ENCODE measurements at places on chromosomes 11 and 22. TPM values are rescaled to one million over a fixed set of nuclear protein-coding genes. Genes with fewer than 3 reads are reported as not detected.

Gene TRIM48
- not detected for total RNA-seq

Gene B3GAT3
- total RNA-seq: 46.8 TPM

Gene FOLR2
- total RNA-seq: 16.1 TPM

DNA sequence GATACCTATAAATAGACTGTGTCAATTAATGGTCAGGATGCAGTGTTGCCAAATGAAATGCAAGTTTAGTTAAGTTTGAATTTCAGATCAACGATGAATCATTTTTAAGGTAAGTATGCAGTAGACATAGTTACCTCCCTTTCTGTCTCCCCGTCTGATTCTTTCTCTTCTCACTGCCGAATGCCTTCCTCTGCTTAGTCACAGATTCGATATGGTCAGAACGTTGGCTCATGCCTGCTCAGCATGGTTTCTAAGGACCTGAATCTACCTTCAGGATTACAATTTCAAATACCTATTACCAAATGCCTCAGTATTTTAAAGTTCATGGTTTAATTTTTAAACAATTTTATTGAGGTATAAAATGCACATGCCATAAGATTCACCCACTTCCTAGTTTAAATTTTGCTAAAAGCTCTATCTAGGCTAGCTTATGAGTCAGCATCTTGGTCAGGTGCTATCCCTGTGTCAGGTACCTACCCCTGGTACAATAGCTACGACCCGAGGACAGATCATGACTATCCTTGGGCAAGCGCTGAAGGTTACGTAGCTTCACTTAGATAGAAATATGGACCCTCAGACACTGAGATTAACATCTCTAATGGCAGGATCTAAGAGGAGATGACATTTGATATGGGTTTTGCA is 78.2 kb upstream of the SPON1 start:
- no peak for DNase-seq

DNA sequence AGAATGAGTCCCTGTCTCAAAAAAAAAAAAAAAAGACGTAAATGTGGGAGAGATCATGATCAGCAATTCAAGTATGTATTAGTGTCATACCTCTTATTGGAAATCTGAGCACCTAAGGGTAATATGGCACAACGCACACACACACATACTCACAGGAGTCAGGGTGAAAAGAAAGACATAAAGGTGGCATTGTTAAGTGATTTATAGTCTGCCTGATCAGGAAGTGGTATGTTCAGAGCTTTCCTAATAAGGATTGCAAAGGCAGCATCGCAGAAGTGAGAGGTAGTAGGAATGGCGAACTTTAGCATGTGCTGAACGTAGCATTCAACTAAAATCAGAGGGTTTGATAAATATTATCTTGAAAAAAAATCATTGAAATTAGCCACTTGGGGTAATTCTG is 854.3 kb downstream of the METTL15 start:
- DNase-seq: no peak

Gene BAIAP2L2
- 137 TPM for total RNA-seq

Gene APOA5
- total RNA-seq: not detected

Gene MS4A6A
- 0.75 TPM for total RNA-seq

DNA sequence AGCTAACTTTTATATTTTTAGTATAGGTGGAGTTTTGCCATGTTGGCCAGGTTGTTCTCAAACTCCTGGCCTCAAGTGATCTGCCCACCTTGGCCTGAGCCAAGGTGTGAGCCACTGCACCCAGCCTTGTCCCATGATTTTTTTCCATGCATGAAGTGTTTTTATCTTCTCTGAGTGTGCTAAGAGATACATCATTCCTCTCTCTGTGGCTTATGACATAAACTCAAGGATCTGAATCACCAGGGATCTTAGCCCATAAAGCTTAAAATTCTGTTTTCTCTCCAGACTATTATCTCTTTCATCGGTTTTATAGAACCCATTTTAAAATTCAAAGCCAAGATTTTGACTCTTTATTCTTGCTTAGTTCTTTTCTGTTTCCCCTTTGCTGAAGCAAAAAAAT is 48.4 kb upstream of the C11orf58 start:
- no peak for DNase-seq

Gene HIKESHI
- total RNA-seq: 18.7 TPM

Gene MS4A6E
- not detected for total RNA-seq

DNA sequence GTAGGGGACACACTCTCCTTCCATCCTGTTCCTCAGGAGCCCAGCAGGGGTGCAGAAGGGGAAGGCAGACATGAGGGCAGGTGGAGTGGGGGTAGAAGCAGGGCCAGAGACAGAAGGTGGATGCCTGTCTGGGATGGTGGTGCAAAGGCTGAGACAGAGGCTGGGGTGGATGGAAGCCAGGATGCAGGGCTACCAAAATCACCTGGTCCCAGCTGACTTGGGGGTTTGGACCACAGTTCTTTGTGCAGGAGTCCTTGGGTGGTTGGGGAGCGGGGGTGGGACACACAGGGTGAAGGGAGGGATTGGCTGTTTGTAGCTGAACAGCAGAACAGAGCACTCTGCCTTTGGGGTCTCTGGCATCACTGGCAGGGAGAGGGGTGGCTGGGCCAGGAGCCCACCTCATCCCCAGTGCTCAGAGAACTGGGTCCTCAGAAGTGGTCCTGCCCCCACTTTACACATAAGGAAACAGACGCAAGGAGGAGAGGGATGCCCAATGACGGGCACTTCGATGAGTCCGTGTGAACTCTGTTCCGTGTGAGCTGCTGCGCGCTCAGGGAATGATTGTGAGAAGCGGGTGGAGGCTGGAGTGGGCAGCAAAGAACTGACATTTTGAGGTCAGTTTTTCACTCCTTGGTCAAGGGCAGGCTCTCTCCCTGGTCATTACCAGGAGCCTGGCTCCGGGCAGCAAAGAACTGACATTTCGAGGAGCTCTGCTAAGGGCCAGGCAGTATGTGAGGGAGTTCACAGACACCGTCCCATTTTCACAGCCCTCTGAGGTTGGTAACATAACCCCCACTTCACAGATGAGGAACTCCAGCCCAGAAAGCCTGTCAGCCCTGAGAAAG is 1.9 kb downstream of the TAGLN start:
- no peak for DNase-seq

DNA sequence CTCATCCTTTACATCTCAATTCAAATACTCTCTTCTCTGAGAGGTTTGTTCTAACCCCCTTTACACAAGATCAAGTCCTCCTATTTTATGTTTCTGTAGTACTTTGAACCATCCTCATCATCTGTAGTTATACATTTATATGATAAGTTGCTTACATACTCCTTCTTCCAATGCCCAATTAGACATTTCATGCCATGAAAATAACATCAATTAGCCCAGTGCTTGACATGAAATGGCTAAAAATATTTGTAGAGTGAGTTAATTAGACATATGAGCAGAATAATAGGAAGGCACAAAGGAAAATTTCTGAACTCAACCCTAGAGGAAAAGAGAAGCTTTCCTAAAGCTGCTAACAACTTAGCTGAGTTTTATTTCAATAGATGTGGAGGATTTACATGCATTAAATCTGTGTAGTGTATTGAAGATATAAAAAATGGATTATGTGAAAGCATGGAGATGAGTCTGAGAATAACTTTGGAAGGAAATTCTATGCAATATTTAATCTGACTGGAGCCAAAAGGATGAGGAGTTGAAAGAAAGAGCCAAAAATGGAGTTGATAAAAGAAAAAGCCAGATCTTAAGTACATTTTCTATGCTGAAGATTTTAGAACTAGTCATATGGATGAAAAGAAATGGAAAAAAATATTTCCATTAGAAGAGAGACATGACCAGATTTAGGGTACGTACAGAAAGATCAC is at the start of gene OR56A1:
TSS of gene OR56A1 (minus strand) at position 51 of the 698 bp plus-strand sequence. CDS start 3,066 bp downstream, outside the sequence.
- no peak for DNase-seq

- DNase-seq: no peak
Observed at GRCh38 chr22:49093192-49093880, 734.3 kb downstream of the BRD1 start.

GRCh38 chr11:120061761-120062560 is 76.0 kb downstream of the TRIM29 start:
- no peak for DNase-seq

DNA sequence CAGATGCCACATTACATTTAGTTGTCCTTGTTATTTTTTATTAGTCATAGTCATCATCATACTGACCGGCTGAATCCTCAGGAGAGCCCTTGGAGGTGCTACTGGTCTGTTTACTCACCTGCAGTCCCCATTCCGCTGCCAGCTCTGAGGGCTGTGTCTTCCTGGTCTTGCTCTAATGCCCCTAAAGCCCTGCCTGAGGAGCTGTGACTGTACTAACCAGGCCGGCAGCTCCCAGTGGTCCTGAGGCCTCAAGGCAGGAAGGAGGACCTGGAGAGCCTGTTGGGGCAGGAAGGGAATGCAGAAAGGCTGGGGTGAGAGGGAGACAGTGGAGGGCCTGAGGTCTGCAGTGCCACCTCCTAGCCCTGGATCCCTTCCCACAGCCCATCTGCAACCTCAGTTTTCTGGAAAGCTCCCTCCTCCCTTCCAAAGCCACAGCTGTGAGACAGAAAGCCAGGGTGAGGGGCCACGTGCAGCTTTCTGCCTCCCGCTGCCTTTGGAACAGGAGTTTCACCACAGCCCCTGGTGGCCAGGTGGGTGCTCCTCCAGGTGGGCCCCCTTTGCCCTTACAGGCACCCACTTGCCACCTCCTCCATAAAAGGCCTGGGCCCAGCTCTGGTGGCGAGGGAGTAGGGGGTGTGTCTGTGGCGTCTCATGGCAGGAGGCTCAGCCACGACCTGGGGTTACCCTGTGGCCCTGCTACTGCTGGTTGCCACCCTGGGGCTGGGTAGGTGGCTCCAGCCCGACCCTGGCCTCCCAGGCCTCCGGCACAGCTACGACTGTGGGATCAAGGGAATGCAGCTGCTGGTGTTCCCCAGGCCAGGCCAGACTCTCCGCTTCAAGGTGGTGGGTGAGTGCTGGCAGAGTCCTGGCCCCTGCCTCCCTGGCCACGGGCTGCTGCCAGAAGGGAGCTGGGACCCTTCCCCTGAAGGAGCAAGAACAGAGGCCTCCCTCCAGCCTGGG is at the start of gene ZP1:
TSS of gene ZP1 (plus strand) at position 632 of the 960 bp plus-strand sequence. CDS start at position 652, 20 bp downstream.
- no peak for DNase-seq

- no peak for DNase-seq
Observed at GRCh38 chr22:33553493-33553892, 366.8 kb downstream of the LARGE1 start.

DNA sequence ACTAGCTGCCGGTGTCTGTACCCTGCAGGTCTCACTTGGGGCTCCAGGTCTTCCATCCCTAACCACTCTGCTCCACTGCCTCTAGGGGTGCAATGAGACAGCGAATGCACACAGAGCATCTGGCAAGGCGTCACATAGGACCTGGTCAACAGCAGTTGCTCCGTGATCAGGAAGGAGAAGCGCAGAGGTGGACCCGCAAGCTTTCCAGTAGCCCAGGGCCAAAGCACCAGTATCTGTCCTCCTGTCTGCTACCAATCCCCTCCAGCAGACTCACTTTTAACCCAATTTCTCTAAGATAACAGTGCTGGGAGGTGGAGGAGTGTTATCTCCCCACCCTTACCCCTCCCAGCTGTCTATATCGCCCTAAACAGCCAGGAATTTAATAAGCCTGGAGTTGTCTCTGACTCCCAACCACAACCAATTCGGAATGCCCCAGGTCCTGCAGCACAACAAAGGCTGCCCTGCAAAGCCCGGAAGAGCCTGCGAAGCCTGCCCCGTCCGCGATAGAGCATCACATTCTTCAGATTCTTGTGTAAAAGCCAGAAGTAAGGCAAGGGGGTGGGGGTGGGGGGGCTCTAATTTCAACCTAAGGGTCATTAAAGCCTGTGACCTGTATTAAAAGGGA is 19.3 kb downstream of the MYH9 start:
- no peak for DNase-seq

Gene SYT12
- not detected for total RNA-seq

Gene SHANK2
- total RNA-seq: 26.2 TPM

DNA sequence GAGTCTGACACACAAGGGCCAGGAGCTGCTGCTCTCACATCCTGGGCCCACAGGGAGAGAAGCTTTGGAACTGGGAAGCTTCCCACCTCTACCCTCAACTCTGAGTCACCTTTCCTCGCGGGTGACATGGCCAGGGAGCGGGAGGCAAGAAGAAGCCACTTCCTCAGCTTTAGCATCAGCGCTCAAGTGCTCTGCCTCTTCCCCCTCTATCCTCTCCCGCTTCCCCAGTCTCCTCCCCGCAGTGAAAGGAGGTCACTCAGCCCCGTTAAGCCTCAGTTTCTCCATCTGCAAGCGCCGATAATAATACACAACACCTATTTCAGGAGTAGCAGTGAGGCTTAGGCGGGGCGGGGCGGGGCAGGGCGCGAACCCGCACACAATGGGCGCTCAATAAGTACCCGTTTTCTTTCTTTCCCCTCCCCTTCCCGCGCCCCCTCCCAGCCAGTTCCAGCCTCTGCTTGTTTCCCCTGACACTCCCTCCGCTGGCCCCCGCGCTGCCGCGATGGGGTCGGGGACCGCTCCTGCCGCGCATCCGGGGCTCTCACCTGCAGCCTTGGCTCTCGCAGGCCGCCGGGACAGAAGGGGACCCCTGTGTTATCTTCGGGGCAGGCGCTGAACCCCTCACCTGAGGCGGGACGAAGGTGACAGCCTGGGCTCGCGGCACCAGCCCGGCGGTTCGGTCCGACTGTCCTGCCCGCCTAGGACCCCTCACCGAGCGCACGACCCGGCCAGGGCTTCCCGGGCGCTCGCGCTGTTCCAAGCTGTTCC is 892 bp downstream of the GDPD5 start:
- DNase-seq: peak; percentile 33

- DNase-seq: no peak
Observed at GRCh38 chr11:3944198-3944597, 88.7 kb downstream of the STIM1 start.

GRCh38 chr22:26847046-26847445 is 189.7 kb downstream of the MIAT start:
- no peak for DNase-seq

- DNase-seq: no peak
Observed at GRCh38 chr22:39624501-39624821, 53.9 kb downstream of the CACNA1I start.

Gene DLG2
- 5.4 TPM for total RNA-seq

Gene POU2AF3
- total RNA-seq: 9.6 TPM

Gene MS4A3
- total RNA-seq: not detected

GRCh38 chr11:66639066-66639813 is 737 bp downstream of the RBM4 start:
- DNase-seq: peak; percentile 20

GRCh38 chr11:118438314-118438931 is 2.1 kb downstream of the KMT2A start:
- peak; percentile 48 for DNase-seq

- no peak for DNase-seq
Observed at GRCh38 chr11:57596266-57596885, 1.1 kb upstream of the SERPING1 start.

- DNase-seq: no peak
Observed at GRCh38 chr22:49303781-49304461, 523.8 kb downstream of the BRD1 start.

- no peak for DNase-seq
Observed at GRCh38 chr22:29695129-29695926, 24.5 kb upstream of the CABP7 start.

Gene ANKK1
- not detected for total RNA-seq

Gene KRTAP5-4
- not detected for total RNA-seq

DNA sequence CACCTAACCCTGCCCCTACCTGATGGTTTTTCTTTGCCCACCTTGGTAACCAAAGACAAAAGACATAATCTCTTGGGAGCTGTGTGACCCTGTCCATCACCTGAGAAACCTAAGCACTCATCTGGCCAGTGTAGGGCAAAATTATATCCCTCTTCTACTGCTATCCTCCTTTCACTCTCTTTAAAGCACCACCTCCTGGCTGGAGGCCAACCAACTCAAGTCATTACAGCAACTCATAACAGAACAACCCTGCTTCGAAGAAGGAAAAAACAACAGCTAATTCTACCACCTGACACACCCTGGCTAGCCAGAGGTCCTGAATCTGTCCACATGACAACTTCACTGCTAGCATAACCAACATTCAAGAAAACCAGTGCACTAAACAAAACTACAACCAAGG is 45.5 kb downstream of the GAS2 start:
- peak; percentile 45 for DNase-seq

GRCh38 chr11:125070699-125071254 is 7.7 kb downstream of the SLC37A2 start:
- peak; percentile 66 for DNase-seq
